Colonic mucosa (tissue), 4 donors: ENCODE measurements at places on chromosomes 11 and 22. TPM values are rescaled to one million over a fixed set of nuclear protein-coding genes. Genes with fewer than 3 reads are reported as not detected.
A peak's percentile ranks its signal among the peaks of the same experiment; 100 is the strongest.

GRCh38 chr11:128733440-128734102 is 39.7 kb downstream of the FLI1 start:
- DNase-seq, result no peak
- H3K4me3 ChIP-seq, result no peak overlapping the region
- H3K27me3 ChIP-seq, result no peaks in the 10 kb centered on the region

- DNase-seq, result no peak
- H3K4me3 ChIP-seq, result no peak overlapping the region
- H3K4me1 ChIP-seq, result no peaks in the 10 kb centered on the region
Measured at GRCh38 chr11:72081821-72082453, 1.3 kb downstream of the LRRC51 start.

DNA sequence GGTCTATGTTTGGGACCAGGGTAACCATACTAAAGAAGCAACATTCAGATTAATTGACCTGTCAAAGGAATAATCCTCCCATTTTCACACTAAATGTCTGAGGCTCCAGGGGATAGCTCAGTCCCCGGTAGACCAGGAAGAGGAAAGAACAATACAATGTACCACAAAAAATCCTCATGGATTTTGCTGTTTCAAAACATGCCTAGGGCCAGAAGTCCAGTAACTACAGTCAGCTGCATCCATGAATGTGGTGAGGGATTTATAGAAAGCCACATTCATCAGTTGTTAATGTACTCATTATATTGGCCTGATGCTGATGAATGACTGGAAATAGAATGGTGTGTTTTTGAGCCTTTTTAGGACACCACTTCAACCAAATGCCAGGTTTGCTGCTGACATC is 6.9 kb upstream of the ETS1 start:
- H3K4me1 ChIP-seq, result no peaks in the 10 kb centered on the region
- no peaks in the 10 kb centered on the region for H3K27me3 ChIP-seq
- no peak overlapping the region for H3K27ac ChIP-seq
- no peak for DNase-seq

GRCh38 chr11:121241343-121242211 is 51.0 kb upstream of the SC5D start:
- H3K4me1 ChIP-seq, result no peaks in the 10 kb centered on the region
- DNase-seq, result no peak
- H3K27me3 ChIP-seq, result no peaks in the 10 kb centered on the region
- H3K36me3 ChIP-seq, result no peaks in the 10 kb centered on the region
- H3K4me3 ChIP-seq, result no peak overlapping the region
- no peak overlapping the region for H3K27ac ChIP-seq

- peaks cover 12% of the 10 kb centered on the region for H3K36me3 ChIP-seq
- no peaks in the 10 kb centered on the region for H3K4me1 ChIP-seq
- H3K27ac ChIP-seq, result no peak overlapping the region
- no peak for DNase-seq
Measured at GRCh38 chr11:70364745-70365543, 33.4 kb upstream of the CTTN start.

- DNase-seq, result peak; percentile 17
- no peaks in the 10 kb centered on the region for H3K27me3 ChIP-seq
- no peaks in the 10 kb centered on the region for H3K36me3 ChIP-seq
- H3K4me1 ChIP-seq, result no peaks in the 10 kb centered on the region
- H3K4me3 ChIP-seq, result no peak overlapping the region
Measured at GRCh38 chr11:56783448-56784041, 35.0 kb upstream of the OR9G4 start.

DNA sequence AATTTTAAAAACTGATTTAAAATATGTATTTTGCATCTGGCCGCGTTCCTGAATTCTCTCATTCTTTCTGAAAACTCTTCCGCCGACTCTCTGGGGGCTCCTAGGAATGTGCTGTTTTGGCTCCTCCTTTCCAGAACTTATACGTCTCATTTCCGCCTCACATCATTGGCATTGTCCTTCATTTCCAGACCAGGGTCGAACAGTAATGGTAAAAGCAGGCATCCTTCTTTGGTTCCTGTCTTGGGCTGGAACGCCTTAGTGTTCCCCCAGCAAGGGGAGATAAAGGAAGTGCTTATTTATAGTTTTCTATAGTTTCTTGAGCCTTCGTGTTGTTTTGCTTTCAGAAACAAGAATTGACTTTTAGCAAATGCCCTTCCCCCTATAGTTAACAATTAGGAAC is 10.9 kb upstream of the TNNT3 start:
- no peak for DNase-seq
- H3K4me1 ChIP-seq, result no peaks in the 10 kb centered on the region
- H3K27ac ChIP-seq, result no peak overlapping the region
- no peak overlapping the region for H3K4me3 ChIP-seq
- H3K27me3 ChIP-seq, result no peaks in the 10 kb centered on the region

DNA sequence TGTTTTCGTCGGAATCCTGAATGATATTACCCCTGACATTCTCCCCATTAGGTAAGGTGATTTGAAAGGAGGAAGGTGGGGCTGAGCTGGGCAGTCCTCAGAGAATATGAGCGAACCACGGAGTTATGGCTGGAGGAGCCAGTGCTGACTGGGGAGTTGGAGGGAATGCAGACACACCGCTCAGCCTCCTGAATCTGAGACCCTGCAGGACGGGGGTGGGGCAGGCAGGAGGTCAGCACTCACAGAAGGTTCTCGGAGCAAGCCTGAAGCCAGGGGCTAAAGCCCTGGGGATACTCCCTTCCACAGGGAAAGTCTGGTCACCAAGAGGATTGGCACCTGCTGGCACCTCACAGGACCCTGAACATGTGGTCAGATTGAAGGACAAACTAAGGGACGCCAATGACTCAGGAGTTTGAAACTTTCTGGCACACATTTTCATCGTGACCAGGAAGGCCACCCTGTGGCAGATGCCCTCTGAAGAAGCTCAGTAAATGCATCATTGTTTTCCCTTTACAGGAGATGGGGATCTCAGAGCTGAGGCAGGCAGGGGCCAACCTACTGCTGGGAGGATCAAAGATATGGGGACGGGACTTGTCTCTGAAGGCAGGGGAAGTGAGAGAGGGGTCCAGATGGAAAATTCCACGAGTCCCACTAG is 26.9 kb upstream of the FCHSD2 start:
- H3K4me3 ChIP-seq, result no peak overlapping the region
- H3K4me1 ChIP-seq, result no peaks in the 10 kb centered on the region
- H3K27me3 ChIP-seq, result no peaks in the 10 kb centered on the region
- H3K36me3 ChIP-seq, result no peaks in the 10 kb centered on the region
- DNase-seq, result no peak
- H3K27ac ChIP-seq, result no peak overlapping the region

DNA sequence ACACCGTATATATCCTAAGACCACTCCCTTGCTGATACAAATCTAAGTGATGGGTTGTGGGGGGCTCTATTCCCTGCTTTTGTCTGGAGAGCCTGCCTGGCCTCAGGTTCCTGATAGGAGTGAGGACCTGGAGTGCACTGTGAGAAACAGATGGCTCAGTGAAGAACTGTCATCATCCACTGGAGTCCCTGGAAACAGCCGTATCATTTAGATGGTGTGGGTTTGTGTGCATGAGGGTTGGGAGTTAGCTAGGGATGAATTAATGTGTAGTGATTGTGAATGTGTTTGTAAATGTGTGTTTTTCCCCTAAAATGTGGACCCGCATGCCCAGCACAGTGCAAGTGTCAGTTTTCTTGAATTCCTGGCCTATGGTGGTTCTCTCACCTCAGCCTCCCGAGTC is 111.6 kb downstream of the CRYBB2 start:
- H3K4me3 ChIP-seq, result no peak overlapping the region
- no peaks in the 10 kb centered on the region for H3K36me3 ChIP-seq
- no peak for DNase-seq

DNA sequence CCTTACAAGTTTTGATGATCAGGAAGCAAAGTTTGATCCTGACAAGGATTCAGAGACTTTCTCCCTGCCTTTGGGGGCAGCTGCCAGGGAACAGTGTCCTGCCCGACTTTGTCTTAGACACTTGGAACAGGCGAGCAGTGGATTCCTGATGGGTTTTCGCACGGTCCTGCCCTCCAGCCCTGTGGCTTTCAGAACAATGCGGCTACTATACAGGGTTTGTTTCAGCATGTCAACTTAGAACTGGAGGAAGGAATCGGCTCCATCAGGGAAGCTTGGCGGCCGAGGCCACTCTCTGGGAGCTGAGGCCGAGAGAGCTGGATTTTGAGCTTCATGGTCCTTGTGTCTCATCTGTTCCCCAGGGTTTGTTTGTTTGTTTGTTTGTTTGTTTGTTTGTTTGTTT is 11.5 kb downstream of the ANO1 start:
- no peak overlapping the region for H3K4me3 ChIP-seq
- no peaks in the 10 kb centered on the region for H3K27me3 ChIP-seq
- DNase-seq, result no peak
- H3K27ac ChIP-seq, result no peak overlapping the region
- H3K4me1 ChIP-seq, result no peaks in the 10 kb centered on the region
- no peaks in the 10 kb centered on the region for H3K36me3 ChIP-seq

KCNQ1OT1 gene
- total RNA-seq, result 0.77 TPM

SLC1A2 gene
- total RNA-seq, result 0.13 TPM

FGF4 gene
- total RNA-seq, result not detected

SPI1 gene
- total RNA-seq, result 4.7 TPM
